ENCODE measurements at places on chromosomes 4 and X. TPM values are rescaled to one million over a fixed set of nuclear protein-coding genes. Genes with fewer than 3 reads are reported as not detected.

DNA sequence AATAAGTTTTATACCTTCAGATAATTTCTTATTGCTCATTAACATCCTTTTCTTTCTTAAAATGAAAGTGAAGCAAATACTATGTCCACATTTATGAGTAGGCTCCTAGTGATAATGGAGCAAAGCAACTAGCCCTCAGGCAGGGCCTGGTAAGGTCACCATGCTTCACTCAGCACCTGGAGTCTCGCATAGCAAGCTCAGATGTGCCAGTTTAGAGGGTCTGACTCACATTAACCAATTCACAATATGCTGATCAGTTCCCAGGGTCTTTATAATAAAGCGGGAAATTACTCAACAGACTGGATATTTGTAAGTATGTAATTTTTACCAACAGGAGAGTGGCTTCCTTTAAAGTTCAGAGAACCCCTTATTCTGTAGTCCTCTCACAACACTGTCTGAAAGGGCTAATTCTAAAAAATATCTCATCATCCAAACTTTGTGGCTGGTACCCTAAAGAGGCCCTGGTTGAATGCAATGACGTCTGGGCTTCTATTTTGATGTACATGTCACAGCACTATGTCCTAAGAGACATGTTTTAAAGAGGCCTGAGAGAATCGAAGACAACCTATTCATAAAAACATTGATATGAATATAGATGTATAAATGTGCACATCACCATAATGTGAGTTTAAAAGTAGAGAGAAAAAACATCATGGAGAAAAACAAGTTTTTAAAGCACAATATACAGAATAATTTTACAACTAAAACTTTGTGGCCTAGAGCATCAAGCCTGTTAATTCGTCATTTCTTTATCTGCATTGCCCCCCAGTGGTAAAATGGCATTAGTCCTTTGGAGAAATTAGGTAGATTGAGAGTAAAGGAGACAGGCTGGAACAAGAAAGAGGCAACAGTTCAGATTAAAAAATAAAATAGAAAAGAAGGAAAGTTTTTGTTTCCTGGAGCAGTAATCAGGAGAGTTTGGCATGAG lies 44.3 kb downstream of the IL21 start:
- H3K27me3 ChIP-seq: peaks cover 11% of the 10 kb centered on the region
- no peak overlapping the region for H3K27ac ChIP-seq
- peaks cover 15% of the 10 kb centered on the region for H3K36me3 ChIP-seq
- no peak overlapping the region for H3K4me3 ChIP-seq
- DNase-seq: no peak
- no peaks in the 10 kb centered on the region for H3K4me1 ChIP-seq

GRCh38 chrX:19682712-19683331 lies 167.5 kb upstream of the MAP3K15 start:
- H3K4me3 ChIP-seq: no peak overlapping the region
- DNase-seq: peak; percentile 19
- no peak overlapping the region for H3K27ac ChIP-seq
- H3K36me3 ChIP-seq: no peaks in the 10 kb centered on the region

DNA sequence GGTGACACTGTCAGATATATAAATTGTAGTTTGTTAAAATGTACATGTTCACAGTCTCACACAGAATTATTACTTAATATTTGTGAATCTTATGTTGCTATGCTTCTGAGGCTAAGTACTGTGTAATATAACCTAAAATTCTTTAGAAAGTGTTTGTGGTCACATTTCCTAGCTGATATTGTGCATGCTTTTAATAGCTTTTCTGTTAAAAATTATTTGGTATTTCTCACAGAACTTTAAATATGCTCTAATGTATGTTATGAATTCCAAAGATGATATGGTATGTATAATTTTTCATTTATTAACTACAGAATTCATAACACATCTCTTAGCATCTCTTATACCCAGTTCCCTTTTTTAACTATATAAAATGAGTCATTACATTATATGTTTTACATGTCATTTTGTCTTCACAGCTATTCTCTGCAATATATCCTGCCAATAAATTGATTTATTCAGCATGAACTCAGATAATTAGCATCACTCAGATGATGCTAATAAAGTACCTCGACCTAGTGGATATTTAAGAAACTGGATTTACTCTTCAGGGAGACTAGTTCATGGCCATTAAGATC lies 9.3 kb downstream of the PTPN13 start:
- peaks cover 19% of the 10 kb centered on the region for H3K4me1 ChIP-seq
- no peak for DNase-seq
- H3K4me3 ChIP-seq: no peak overlapping the region
- H3K27ac ChIP-seq: no peak overlapping the region

- H3K4me3 ChIP-seq: no peak overlapping the region
- no peak overlapping the region for H3K27ac ChIP-seq
- peaks cover 32% of the 10 kb centered on the region for H3K4me1 ChIP-seq
- no peak for DNase-seq
- H3K36me3 ChIP-seq: peaks cover 7% of the 10 kb centered on the region
Measured at GRCh38 chrX:112628288-112628687, 51.5 kb downstream of the LHFPL1 start.

DNA sequence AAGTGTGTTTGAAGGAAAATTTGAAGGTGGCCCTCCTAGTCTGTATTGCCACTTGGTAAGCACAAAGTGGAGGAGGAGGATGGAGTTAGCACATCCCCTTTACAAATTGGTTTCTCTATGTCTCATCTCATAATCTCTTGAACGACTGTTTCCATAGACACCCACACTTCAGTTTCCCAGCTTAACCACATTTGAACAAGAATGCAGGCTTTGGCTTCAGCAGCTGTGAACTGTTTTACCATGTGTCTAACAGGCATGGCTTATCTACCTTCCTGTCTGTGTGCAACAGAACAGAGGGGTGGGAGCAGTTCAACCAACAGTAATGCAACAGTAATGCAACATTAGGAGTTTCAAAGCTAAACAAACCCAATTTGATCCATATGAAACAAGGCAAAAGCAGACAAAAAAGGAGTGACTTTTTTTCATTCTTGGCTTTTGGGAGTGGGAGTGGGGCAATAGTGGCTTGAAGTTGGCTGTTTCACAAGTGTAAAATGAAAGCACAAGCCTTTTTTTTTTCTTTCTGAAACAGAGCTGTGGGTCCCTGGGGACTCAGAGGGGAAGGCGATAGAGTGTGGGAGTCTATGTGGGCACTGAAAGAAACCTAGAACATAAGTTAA lies 108.0 kb downstream of the ITM2A start:
- H3K27ac ChIP-seq: no peak overlapping the region
- no peaks in the 10 kb centered on the region for H3K27me3 ChIP-seq
- no peaks in the 10 kb centered on the region for H3K36me3 ChIP-seq
- DNase-seq: no peak

DNA sequence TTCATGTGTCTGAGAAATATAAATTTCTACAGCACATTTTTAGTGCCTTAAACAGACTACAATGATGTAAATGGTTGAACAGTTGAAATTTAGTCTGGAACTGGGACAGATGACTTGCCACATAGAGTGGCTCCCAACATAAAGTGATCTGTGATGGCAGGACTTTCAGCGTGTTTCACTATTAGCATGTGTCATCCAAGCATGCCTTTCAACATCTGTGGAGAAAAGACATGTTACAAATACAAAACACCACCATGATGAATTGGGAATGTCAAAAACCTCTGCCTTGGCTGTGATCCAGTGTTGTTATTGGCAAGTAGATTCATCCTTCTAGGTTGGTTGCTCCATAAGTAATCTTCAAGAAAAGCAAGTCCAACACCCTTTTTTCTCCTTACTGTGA lies 348.7 kb downstream of the MAPK10 start:
- no peak overlapping the region for H3K4me3 ChIP-seq
- no peaks in the 10 kb centered on the region for H3K36me3 ChIP-seq
- no peak for DNase-seq

DNA sequence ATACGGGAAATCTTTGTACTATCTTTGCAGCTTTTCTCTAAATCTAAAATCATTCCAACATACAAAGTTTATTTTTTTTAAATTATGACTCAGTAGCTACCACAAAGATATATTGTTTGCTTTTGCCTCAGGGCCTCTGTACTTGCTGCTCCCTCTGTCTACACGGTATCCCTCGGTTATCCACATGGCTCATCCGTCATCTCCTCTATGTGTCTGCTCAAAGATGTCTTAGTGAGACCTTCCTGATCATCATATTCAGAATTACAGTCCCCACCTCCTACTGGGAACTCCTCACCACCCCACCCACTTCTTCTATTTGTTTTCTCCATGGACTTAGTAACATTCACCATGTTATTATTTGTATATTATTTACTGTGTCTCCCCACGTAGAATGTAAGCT lies 107.8 kb downstream of the PARM1 start:
- no peak overlapping the region for H3K4me3 ChIP-seq
- no peaks in the 10 kb centered on the region for H3K36me3 ChIP-seq
- H3K27me3 ChIP-seq: no peaks in the 10 kb centered on the region
- H3K4me1 ChIP-seq: peaks cover 6% of the 10 kb centered on the region
- no peak overlapping the region for H3K27ac ChIP-seq

DNA sequence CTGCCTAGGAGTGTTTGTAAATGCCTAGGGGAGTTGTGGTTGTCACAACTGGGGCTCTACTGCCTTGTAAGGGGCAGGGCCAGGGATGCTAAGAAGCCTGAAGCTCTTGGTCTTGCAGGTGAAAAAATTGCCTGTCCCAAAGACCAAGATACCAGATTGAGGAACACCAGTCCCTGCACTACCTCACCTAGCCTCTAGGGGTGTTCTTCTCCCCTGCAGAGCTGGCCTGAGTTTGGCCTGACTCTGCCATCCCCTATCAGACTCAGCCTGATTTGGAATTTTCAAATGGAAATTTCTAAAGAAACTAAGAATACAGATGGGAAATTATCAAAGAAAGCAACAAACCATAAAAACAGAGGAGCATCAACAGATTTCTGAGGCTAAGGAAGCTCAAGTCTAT lies 90.4 kb downstream of the ZC4H2 start:
- no peak overlapping the region for H3K27ac ChIP-seq
- H3K36me3 ChIP-seq: no peaks in the 10 kb centered on the region
- no peaks in the 10 kb centered on the region for H3K4me1 ChIP-seq
- peak; percentile 34 for DNase-seq
- H3K4me3 ChIP-seq: no peak overlapping the region

DNA sequence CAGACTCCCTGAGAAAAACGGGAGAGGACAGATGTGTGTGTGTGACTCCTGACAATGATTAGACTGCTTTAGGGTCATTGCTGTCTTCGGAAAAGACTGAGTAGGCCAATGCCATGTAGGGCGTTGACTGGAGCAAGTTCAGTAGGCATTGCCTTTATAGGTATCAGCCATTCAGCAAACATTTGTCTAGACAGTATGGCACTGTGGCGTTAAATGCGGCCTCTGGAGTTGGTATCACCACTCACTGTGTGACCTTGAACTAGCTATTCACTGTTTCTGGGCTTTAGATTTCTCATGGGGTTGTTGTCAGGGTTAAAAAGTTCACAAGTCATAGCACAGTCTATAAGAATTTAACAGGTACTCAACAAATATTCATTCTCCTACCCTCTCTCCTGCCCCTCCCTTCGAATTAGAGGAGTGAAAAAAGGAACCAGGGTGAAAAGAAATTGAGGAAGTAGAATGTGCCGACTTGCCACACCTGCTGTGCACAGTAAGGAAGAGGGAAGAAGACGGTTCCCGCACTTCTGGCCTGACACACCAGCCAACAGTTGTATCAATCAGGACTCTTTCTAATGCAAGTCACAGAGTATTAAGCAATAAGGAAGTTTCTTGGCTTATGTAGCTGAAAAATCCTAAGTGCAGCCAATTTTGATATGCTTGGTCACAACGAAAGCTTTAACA lies 83.2 kb upstream of the PLAC8 start:
- DNase-seq: no peak
- no peaks in the 10 kb centered on the region for H3K36me3 ChIP-seq
- no peak overlapping the region for H3K27ac ChIP-seq
- H3K4me1 ChIP-seq: peaks cover 20% of the 10 kb centered on the region
- H3K4me3 ChIP-seq: no peak overlapping the region

DNA sequence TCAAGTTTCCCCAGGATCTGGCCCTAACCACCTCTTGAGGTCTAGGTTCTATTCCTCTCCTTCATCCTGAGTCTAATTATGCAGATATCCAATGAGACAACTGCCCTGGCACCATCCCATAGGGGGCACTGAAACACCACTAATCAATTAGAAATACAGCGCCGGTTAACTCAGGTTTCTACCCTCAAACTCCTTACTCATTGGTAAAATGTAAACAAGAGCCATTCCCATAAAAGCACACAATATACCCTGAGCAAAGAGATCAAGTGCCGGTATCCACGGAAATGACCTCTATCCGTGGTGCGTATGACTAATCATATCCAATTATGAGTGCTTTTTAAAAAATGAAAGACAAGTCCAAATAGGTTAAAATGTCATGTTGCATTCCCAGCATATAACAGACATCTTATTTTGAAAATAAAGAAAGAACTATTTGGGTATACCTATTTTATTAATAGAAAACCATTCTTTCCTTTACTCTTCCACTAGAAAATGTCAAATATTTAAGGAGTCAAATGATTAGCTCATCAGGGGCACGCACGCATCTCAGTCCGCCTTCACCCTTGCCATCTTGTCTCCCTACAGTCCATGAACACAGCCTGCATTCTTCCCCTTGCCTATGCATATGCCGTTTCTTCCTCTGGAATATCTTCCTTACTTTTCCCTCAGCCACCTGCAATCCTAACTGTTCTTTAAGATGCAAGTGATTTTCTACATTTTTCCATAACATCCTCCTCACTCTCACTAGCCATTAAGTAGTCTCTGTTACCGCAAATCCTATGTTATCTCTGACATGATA lies 141.1 kb downstream of the MAML3 start:
- peaks cover 13% of the 10 kb centered on the region for H3K4me1 ChIP-seq
- peaks cover 11% of the 10 kb centered on the region for H3K36me3 ChIP-seq
- H3K4me3 ChIP-seq: no peak overlapping the region
- H3K27ac ChIP-seq: peak overlapping the region; percentile 28
- DNase-seq: peak; percentile 60

GRCh38 chr4:95505151-95505550 lies 43.6 kb downstream of the UNC5C start:
- no peaks in the 10 kb centered on the region for H3K36me3 ChIP-seq

GRCh38 chr4:67048530-67048929 lies 496.8 kb downstream of the CENPC start:
- DNase-seq: no peak
- no peak overlapping the region for H3K4me3 ChIP-seq
- no peaks in the 10 kb centered on the region for H3K36me3 ChIP-seq

- H3K4me1 ChIP-seq: peaks cover 5% of the 10 kb centered on the region
- H3K36me3 ChIP-seq: no peaks in the 10 kb centered on the region
- H3K27me3 ChIP-seq: peaks cover 17% of the 10 kb centered on the region
- no peak overlapping the region for H3K4me3 ChIP-seq
- DNase-seq: no peak
- no peak overlapping the region for H3K27ac ChIP-seq
Measured at GRCh38 chr4:174204164-174204831, 79.2 kb downstream of the FBXO8 start.

- no peak overlapping the region for H3K27ac ChIP-seq
- DNase-seq: no peak
- H3K36me3 ChIP-seq: peaks cover 17% of the 10 kb centered on the region
- H3K27me3 ChIP-seq: no peaks in the 10 kb centered on the region
Measured at GRCh38 chr4:37002625-37003024, 241.9 kb upstream of the NWD2 start.

CXXC4 gene
- total RNA-seq: 2.4 TPM

IL15 gene
- total RNA-seq: 2.6 TPM

PHOX2B gene
- total RNA-seq: not detected

CXCL11 gene
- not detected for total RNA-seq

UGT2A1 gene
- 0.34 TPM for total RNA-seq

F9 gene
- total RNA-seq: 0.18 TPM

NEUROG2 gene
- 0.09 TPM for total RNA-seq
